Transverse colon (tissue), 4 donors: ENCODE measurements at places on chromosomes 1 and 21. TPM values are rescaled to one million over a fixed set of nuclear protein-coding genes. Genes with fewer than 3 reads are reported as not detected.

GRCh38 chr1:71116729-71117128 lies 35.9 kb upstream of the ZRANB2 start:
- DNase-seq: no peak

DNA sequence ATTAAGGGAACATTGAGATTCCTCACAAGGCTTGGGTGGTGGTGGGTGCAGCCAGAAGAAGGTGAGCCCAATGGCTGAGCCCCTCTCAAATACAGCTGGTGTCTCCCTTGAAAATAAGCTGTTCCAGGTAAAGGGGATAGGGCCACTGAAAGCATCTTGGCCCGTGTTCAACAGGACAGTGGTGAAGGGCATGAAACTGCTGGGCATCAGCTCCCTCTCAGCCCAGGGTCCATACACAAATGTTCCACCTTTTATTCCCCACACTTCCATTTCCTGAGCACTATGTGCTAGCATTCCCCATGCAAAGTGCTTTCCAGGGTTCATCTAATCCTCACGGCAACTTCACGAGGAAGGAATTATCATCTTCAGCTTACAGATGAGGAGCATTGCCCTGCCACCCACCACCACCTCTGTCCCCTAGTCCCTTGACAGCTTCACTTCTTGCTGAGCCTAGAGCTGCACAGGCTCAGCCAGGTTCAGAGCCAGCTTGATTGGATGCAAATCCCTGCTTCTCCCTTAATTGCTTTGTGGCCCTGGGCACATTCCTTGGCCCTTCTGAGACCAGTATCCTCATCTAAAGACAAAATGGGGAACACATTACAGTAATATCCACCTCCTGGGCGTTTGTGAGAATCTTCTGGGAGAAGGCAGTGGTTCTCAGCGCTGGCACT lies 9.6 kb downstream of the TAGLN2 start:
- DNase-seq: no peak

- DNase-seq: no peak
These were observed 185.6 kb downstream of the TOMM20 start for GRCh38 chr1:234942879-234943506.

DNA sequence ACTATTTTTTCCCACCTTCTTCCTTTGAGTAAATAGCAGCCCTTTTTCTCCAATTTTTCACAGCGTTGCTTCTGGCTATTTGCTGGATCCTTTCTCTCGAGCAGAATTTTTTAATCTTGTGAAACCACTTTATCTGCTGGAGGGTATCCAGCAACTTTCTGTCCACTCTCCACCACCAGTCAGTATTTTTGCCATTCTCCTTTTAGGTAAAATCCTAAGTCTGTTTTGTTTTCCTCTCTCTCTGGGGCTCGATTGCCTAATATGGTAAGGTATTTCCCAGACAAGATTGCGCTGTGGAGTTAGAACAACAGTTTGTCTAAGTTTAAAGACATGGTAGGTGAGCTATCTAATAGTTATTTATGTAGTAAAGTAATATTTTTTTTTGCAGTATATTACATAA lies 156.9 kb downstream of the PPP1R12B start:
- DNase-seq: no peak

Gene NEK7
- total RNA-seq: 40.4 TPM

Gene PLCH2
- 6.0 TPM for total RNA-seq

Gene C1orf115
- 129 TPM for total RNA-seq

Gene URB1
- total RNA-seq: 6.7 TPM
